ENCODE measurements at places on chromosomes 3 and 15.

GRCh38 chr3:101216710-101217465 is 103.5 kb downstream of the IMPG2 start:
- DNase-seq = no peak

DNA sequence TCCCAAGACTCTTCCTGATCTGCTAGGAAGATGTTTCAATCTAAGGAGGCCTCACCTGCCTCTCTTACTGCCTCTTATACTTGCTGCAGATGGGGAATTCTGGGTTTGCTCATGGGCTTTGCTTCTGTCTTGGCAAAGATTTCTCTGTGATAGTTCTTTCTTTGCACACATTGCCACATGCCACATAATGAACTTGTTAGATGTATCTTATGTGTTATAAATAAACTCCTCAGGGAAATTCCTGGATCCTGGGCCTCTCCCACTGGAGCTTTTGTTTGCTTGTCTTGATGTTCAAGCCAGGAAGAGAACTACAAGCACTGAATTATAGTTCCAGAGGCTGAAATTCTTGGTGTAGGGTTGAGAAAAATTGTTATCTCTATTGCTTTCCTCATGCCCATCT is 12.2 kb downstream of the RTP1 start:
- DNase-seq = no peak

DNA sequence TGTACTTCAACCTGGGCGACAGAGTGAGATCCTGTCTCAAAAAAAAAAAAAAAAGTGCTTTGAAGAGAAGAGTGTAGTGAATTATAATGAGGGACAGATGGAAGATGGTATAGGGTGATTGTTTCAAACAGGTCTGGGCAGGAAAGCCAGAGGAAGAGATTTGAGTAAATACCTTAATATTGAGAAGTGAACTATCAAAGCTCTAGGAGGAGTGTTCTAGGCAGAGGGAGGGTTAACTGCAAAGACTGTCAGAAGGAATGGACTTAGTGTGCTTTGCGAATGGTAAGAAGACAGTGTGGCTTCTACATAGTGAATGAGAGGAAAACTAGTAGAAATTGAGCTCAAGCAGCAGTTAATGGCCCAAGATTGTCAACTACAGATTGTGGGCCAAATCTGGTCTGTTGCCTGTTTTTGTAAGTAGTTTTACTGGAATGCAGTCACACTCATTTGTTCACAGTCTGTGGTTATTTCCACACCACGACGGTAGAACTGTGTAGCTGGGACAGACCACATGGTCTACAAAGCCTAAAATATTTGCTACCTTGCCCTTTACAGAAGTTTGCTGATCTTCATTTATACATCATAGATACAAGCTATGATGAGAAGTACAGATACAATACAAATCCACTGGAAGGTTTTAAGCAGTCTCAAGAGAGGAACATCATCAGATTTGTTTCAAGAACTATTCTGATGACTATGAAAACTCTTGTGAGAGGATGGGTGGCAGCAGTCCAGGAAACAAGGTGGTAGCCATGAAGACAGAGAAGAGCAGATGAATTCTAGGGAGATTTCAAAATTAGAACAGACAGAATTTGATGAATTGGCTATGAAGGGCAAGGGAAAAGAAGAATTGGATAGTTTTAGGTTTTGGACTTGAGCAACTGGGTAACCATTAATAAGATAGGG is 16.5 kb upstream of the USP50 start:
- DNase-seq = no peak

- DNase-seq = no peak
Measured at GRCh38 chr3:143507735-143508580, 340.3 kb downstream of the SLC9A9 start.

- DNase-seq = no peak
Measured at GRCh38 chr3:66075281-66075680, 36.6 kb upstream of the MAGI1 start.

DNA sequence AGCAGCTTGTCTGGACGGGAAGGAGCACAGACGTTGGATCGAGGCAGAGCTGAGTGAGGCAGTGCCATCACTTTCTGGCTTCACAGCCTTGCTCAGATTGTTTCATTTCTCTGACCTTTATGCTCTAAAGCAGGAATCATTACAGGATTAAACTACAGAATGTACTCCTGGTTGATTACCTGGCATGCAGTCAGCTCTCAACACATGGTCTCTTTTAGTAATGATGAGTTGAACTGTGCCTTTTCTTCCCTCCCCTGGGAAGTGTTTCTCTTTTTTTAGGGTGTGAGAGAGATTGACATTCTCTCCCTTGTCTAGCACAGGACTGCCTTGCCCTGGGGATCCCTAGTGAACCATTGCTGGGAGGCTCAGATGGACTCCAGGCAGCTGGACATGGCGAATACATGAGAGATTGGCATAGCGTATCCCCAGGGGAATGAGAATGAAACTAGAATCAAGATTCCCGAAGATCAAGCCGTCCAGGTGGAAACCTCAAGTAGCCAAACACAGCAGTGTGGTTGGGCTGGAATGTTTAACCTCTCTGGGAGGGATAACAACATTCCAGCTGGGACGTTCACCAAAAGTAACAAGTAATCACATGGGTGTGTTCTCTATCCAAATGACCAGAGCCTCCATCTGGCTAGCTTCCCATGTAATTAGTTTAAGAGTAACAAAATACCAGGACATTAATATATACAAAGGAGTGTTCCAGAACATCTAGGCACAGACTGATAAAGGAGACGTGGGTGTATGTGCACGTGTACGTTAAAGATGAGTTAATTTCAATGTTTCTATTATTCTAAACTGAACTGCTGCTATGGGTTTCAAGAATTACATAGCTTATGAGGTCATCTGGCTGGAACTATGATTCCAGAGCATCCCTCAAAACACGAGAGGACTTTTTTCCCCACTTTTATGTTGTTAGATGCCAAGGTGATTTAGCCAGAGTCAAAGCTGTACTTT is 118.6 kb upstream of the NR2E3 start:
- no peak for DNase-seq

- DNase-seq = no peak
Measured at GRCh38 chr3:37906734-37907282, 45.1 kb downstream of the CTDSPL start.

DNA sequence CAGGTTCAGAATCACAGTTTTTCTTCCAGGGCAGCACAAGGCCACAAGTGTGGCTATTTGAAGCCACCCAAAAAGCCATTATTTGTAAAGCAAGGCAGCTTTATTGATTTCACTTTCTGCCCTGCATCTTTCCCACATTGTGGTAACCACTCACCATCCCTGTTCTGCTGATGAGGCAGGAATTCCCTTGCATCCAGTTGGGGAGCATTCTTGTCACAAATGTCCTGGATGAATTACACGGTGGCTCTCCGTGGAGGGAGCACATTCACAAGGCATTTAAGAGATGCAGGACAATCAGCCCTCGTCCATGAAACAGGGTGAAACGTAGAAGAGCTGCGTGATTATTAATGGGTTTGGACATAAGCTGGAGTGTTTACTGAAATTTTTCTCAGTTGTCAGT is 111.2 kb downstream of the APBA2 start:
- DNase-seq = no peak

DNA sequence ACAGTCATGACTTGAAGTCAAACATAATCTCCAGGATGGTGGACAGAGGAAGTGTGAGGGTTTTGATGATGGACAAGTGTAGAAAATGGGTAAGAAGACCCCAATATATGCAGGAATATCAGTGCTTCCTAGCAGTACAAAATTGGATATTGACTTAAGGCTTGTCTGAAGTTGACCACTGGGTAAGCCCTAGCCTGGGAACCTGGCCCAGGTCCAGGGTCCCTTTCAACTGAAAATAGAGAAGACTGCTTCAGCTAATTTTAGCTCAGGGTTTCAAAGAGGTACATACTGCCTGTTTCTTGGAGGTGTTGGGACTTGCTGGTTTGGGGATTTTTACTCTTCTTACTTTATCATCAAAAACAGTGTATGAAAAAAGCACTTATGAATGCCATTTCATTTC is 4.7 kb downstream of the NR1D2 start:
- no peak for DNase-seq

DNA sequence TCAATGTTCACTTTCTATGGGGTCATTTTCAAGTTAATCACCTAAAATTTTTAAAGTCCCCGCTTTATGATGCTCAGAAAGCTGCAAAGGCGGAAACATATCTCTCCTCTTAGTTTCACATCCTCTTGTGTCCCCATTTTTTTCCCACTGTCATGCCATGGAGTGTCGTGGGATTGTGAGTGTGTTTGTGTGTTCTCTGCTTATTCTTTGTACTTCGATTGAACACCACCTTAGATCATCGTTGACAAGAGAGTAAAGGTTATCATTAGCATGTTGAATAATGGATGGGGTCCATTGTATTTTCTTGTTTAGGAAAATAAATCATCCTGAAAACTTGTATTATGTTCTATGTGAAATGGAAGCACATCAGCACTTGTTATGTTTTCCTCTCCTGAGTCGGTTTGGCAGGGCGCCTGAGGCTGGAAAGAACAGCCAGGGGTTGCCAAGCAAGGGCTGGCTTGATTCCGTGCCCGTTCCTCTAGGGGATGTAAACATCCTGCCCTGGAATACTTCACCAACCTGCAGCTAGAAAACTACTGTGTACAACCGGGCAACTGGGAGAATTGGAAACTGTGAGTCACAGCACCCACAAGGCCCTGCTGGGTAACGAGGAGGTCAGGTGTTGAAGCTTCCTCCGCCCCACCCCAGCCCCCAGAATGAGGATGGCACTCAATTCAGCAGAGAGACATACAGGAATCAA is 67.2 kb downstream of the EIF4E3 start:
- no peak for DNase-seq

GRCh38 chr3:158084651-158085050 is 21.6 kb downstream of the SHOX2 start:
- no peak for DNase-seq

DNA sequence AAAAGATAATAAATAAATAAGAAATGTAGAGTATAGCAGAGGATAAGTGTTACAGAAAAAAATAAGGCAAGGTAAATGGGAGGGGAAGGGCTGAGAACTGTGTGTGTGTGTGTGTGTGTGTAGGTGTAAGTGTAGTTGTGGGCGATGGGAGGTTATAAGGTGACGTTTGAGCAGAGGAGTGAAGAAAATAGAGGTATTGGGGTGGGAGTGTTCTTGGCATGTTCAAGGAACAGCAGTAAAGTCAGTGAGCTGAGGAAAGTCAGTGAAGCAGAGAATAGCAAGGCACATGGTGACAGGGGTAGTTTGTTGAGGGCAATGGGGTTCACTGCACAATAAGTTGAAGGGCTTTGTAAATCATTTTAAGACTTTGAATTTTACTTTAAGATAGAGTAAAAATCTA is 30.9 kb upstream of the ZNF148 start:
- no peak for DNase-seq

DNA sequence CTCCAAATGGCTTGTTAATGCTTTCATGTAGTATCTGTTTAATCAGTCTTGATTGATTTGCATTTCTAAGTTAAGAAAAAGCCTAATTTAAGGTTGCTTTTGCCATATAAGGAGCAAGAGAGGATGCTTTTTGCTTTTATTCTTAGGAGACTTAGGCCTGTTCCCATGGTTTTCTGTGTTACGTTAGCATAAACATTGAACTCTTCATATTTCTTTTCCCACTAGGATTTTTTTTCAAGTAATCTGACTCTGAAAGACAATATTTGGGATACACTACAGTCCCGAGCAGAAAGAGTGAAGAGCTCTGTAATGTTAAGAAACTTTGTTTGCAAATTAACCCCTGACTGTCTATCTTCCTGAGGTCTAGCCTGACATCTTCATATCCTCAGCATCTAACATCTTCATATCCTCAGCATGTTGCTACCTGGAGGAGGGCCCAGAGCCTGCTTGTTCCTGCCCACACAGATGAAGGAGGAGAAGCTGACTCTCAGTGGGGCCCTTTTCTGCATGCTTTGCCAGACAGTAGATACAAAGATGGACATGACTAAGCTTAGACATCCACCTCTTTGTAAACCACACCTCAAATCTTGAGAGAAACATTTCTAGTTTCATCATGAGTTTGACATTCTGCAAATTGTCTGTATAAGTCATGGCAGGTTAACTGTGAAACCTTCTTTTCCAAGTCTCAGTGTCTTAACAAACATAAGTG is 86.2 kb upstream of the COL6A5 start:
- no peak for DNase-seq

DNA sequence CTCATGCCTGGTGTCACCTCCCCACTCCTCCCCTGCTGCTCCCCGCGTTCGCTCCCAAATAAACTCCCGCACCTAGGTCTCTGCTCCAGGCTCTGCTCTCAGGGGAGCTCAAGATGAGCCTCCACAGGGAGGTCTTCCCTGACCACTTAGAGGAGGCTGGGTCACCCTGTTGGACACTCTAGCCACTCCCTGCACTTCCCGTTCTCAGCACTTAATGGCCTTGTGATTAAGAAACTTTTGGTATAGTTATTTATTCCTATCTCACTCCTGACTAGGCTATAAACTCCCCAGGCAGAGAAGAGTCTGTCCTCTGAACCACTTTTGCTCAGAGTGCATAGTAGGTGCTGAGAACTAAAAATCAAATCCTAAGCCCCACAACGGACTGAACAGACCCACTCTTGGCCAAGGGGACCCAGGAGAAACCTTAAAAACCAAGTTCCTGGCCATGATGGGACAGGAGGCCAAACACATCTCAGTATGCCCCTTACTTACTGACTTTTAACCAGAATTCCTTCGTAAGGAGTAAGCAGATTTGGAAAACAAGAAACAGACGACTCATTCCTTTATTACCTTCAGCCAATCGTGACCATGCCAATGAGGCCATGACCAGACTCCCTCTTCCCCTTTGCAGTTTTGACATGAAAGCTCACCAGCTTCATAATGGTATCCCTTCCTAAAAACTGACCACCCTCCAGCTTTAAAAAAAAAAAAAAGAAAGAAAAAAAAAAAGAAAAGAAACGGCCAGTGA is 69.0 kb upstream of the HRH1 start:
- no peak for DNase-seq

DNA sequence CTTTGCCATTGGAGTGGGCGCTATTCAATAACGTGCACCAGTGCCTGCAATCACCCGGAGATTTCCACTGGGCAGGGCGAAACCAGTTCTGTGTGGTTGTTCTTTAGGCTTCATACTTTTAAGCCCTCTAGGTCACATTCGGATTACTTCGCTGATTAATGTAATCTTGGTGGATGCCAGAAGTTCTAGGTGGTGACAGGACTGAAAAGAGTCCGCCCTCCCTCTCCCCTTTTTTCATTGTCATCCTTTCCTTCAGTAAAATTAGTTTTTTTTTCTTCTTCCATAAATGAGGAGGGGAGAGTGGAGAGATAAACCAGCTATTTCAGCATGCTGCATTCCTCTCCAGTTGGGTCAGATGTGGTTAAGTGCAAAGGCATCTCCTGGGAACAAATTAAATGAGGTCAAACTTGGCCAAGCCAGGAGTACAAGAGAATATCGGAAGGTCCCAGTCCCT is 2.3 kb upstream of the SLC2A2 start:
- DNase-seq = no peak

DNA sequence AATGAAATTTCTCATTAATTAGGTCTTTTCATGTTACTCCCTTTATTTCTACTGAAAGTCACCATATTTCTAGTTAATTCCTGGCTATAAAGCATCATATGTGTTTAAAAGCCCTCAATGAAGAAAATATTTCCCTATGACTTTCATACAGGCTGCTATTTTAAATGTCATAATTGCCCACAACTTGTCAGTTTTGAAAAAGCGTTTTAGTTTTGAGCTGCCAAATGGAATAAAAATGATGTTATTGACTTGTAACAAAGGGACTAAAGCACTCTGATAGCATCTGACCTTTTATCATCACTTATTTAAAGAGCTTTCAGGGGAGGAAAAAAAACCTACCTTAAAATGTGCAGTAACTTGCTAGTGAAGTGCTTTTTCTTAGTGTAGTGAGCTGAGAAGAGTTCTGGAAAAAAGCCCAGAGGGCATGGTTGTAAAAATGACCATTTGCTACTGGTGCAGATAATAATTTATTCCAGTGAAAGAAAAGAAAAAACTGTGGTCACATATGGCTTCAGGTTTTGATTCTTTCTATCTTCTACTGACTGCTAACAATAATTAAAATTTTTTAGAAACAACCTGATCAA is 877.2 kb downstream of the CADM2 start:
- DNase-seq = no peak

Measured in iPS DF 19.7 (cell line).